ENCODE measurements at places on chromosomes 6 and 20.

DNA sequence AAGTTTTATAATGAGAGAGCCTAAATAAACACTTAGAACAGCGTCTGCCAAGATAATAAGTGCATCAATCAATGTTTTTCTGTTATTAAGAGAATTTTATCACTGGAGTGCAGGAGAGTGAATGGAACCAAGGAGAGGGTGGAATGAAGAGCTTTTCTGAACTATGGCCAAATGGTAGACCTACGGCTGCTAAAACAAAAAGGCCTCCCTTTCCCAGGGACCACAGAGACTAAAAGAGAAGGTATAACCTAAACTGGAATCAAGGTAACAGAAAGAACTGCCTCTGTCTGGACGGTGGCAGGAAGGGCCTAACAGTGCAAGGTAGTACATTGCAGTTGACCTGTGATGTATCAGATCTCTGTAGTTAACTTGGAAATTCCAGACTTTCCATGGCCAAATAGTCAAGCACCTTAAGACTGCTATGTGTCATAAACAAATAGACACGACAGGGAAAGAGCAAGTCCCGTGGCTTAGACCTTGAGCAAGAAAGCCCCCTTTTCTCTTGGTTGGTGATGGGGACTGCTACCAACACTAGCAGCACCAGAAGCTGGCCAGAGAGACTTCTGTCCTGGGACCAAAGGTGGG lies 5.5 kb downstream of the CNKSR3 start:
- DNase-seq, result no peak

GRCh38 chr6:38775870-38776269 lies 60.8 kb downstream of the DNAH8 start:
- DNase-seq, result no peak

DNA sequence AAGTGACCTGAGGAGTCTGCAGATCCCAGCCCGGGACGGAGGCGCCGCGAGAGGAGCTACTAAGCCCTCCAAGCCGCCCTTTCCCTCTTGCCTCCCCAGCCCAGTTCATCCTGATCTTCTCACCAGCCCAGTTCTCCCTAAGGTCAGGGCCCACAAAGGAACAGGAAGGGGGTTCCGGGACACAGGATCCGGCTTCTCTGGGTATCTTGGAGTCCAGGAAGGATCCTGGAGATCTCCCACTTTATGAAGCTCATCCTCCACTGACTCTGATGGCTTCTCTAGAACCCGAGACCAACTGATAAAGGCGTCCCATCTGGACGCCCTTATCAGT lies 36.9 kb upstream of the HLA-C start:
- DNase-seq, result no peak

DNA sequence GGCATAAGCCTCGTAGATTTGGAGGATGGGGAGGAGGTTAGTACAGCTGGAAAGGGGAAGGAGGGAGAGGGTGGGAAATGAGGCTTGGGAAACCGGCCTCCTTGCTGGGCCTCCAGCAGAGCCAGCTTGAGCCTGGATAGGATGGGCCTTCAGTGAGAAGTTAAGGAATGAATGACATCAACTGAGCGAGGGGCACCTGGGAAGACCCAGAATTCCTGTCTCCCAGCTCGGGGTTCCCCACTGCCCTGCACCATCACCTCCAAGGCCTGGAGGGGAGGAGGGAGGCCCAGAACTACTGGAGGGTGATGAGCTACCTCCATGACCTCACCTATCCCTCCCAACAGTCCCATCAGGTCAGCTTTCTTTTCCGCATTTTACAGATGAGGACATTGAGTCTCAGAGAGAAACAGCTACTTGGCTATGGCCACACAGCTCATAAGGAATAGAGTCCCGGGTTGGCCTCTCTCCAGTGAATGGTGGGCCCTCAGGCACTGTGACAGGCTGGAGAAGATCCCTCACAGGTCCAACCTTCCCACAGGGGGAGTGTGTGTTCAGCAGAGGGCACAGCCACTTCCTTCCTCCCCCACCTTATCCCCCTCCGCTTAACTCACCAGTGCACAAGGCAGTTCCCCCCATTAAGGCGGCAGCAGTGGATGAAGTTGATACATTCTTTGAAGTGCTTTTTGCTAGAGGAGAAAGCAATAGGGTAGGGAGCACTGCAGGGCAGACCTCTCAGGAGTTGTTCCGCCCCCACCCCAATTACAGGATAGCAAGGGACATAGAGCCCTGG lies 6.8 kb downstream of the DUSP15 start:
- no peak for DNase-seq

DNA sequence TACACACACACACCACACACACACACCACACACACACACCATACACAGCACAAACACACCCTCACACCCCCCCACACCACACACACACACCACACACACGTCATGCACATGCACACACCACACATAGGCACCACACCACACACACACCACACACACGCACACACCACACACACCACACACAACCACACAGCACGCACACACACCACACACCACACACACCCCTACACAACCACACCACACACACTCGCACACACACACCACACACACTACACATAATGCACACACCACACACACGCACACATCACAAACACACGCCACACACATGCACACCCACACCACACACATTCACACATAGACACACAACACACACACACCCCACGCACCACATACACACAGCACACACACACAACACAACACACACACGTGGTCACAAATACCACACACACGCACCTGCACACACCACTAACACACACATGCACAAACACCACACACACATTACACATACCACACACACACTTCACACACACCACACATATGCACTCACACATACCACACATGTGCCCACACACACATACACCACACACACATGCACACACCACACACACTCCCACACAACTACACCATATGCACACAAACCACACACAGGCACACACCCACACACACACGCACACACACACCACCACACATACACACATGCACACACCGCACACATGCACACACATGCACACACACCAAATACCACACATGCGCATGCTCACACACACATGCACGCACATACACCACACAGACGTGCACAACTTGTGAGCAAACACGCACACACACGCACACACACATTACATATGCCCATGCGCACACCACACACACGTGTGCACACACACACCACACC lies 9.4 kb upstream of the ACSS1 start:
- no peak for DNase-seq

- no peak for DNase-seq
Observed at GRCh38 chr6:23213651-23214050, 644.3 kb downstream of the HDGFL1 start.

GRCh38 chr6:2229039-2229438 lies 16.4 kb downstream of the GMDS start:
- DNase-seq, result no peak
